NB4 (cell line): ENCODE measurements at places on chromosomes 7 and 10.

DNA sequence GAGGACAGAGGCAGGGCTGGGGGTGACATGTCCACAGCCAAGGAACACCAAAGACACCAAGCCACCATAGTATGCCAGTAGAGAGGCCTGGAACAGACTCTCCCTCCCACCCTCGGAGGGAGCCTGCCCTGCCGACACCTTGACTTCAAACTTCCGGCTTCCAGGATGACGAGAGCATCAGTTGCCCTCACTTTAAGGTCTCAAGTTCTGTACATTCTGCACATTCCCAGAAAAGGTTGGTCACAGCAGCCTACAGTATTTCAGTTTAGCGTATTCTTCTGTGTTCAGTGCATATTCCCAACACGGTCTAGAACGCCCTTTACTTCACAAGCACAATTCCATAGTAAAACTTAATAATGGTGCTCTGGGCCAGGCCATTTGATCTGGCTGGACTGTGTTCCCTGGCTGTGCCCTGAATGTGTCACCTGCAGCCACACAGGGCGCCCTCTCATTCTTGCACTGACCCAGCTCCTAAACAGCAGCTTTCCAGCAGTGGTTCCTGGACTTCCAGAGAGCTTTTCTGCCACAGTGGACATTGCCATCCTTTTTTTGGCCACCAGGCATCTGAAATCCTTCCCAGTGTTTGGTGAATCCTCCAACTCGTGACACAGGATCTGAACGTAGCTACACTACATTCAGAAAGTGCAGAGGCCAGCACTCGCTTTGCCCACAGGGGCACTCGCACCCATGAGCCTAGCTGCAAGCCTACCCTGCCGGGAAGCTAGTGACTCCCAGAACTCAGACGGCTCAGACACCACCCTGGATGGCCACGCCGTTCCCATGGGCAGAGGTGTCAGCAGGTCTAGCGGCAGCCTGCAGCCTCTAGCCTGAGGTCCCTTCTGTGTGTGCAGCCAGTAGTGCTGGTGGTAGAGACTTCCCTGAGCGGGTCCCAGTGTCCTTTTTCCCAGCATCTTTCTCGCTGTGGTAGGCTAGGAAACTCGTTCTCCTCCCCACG is 36.4 kb upstream of the INSIG1 start:
- DNase-seq: no peak

- DNase-seq: peak; percentile 70
These were observed 58.9 kb downstream of the SH2D4B start for GRCh38 chr10:80596391-80597257.

GRCh38 chr10:30818010-30818660 is 188.6 kb upstream of the LYZL2 start:
- DNase-seq: peak; percentile 39

DNA sequence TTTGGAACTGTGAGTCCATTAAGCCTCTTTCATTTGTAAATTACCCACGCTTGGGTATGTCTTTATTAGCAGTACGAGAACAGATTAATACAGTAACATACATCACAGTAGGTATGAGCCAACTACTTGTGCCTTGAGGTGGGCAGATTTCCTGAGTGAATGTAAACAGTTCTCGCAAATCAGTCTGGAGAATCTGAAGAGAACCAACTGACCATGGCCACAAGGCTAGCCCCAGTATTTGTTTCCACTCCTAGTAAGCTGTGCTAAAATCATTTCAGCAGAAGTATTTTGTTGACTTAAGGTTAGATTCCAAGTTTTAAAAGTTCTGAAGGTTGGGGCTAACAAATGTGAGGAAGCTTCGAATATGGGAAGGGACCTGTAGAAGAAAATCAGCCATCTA is 82.9 kb downstream of the NOD1 start:
- DNase-seq: no peak

- DNase-seq: no peak
These were observed 33.5 kb upstream of the SLC26A3 start for GRCh38 chr7:107836237-107837144.

- DNase-seq: no peak
These were observed 12.0 kb downstream of the JAZF1 start for GRCh38 chr7:28168393-28169158.

DNA sequence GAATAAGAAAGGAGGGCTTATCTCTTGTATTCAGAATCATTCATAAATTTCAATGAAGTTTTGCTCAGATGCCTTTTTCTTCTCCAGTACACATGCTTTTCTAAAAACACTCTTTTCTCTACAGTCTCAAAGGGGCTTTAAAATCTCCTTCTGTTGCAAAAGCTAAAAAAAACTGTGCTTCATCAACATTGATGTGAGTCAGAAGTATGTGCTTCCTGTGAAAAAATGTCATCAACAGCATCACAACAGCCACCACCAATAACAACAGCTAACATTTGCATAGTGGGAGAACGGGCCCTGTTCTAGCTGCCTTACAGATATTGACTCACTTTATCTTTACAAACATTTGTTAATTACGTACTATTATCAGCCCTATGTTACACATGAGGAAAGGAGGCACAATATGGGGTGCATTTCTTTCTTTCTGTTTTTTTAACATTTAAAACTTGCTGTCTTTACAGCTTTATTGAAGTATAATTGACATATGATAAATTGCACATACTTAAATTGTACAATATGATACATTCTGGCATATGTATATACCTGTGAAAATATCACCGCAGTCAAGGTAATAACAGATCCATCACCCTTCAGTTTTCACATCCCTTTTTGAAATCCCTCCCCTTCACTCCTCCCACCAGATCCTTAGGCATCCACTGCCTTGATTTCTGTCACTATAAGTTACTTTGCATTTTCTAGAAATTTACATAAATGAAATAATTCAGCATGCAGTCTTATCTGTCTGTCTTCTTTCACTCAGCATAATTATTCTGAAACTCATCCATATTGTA is 1605.4 kb upstream of the LRRTM3 start:
- no peak for DNase-seq

GRCh38 chr10:75019370-75019769 is 92.1 kb upstream of the SAMD8 start:
- DNase-seq: peak; percentile 65

GRCh38 chr7:74430961-74431466 is 22.7 kb upstream of the GTF2IRD1 start:
- DNase-seq: no peak

- DNase-seq: no peak
These were observed 157.6 kb upstream of the LANCL2 start for GRCh38 chr7:55207436-55208125.

- DNase-seq: no peak
These were observed 4.9 kb downstream of the AEBP1 start for GRCh38 chr7:44108768-44109750.

DNA sequence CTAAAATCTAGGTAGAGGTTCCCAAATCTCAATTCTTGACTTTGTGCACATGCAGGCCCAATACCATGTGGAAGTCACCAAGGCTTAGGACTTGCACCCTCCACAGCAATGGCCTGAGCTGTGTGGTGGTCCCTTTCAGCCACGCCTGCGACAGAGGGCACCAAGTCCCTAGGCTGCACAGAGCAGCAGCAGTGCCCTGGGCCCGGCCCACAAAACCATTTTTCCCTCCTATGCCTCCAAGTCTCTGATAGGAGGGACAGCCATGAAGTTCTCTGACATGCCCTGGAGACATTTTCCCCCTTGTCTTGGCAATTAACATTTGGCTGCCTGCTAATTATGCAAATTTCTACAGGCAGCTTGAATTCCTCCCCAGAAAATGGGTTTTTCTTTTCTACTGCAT is 375.5 kb downstream of the SORCS1 start:
- no peak for DNase-seq

- DNase-seq: peak; percentile 80
These were observed 80.1 kb upstream of the RPA3 start for GRCh38 chr7:7798510-7798909.

DNA sequence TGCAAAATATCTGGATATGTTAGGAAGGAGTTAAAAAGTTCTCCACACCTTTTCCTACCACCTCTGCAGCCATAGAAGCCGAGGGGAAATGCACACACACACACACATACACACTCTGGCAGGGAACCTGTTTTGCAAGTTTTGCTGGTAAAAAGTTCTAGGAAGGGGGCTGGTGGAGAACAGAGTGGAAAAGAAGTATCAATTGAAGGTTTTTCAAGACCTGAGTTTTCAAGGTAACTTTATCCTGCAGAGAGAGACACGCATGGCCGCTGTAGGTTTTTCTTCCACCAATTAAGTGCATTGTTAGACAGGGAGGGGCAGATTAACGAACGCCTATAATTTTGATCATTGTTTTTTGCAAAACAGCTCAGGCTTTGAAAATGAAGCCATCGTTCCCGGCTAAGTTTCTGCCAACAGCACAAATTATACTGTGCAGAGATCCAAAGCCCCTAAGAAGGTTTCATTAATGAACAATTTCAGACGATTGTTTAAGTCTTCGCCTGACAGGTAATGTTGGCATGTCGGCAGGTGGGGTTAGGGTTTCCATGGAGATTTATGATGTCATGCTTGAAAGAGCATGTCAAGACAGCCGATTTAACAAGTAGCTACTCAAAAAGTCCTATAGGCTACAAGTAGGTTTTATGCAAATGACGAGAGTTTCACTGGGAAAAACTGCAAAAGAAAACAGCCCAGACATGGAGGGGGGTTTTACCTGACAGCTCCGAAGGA is 29.7 kb downstream of the KIAA1217 start:
- DNase-seq: no peak

- no peak for DNase-seq
These were observed 143.2 kb upstream of the C7orf33 start for GRCh38 chr7:148447221-148447849.

- DNase-seq: peak; percentile 33
These were observed 98.3 kb downstream of the TMEM130 start for GRCh38 chr7:98771519-98771918.

DNA sequence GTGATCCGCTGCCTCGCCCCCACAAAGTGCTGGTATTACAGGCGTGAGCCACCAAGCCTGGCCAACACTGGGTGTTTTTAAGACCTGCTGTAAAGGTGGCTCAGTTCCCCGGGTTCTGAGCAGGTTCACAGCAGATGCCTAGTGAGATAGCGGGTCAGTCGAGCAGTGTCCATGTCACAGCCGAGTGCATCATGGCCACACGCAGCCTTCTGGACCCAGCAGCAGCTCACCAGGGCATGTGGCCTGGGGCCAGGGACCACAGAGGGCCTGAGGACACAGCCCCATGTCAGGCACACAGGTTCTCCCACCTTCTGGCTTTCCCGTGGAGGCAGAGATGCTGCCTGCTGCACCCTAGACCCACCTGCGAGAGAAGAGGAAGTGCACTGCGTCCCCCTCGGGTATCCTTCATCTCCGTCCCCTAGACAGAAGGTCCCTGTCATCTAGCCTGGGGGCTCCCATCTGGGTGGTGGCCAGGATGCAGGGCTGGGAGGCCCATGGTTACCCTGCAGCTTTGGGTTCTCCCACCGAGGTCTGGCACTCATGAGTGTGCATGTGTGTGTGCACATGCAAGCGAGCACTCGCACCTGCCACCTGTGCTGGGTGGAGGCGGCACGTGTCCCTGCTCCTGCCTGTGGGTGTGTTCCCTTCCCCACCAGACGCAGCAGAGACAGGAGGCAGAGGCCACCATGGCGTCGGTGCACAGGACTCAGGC is 98.6 kb downstream of the NKX6-2 start:
- DNase-seq: no peak

GRCh38 chr10:49745756-49746155 is 16.4 kb downstream of the OGDHL start:
- DNase-seq: no peak

DNA sequence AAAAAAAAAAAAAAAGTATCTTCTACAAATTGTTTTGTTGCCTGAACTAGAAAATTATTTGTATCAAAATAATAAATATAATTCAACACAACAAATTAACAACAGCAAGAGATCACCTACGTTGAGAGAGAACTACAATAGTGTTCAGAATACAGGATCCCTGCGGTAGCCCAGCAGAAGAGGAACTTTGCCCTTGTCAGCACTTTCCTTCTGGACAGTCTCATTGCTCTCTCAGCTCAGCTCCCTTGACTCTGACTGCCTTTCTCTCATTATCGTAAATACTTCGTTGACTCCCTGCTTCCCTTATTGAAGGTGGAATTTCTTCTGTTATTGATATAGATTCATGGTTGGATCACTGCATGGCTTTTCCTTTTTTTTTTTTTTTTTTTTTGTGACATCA is 469.5 kb upstream of the VSTM2A start:
- DNase-seq: no peak
